Activated T-cell treated with anti-CD3 and anti-CD28 coated beads, Interleukin-2, amount 50 U/mL, for 72 hours (primary cell): ENCODE measurements at places on chromosomes 2 and 18.

- no peak for DNase-seq
These were observed 1248.9 kb upstream of the CHAC2 start for GRCh38 chr2:52518678-52519077.

- no peak for DNase-seq
These were observed 76.7 kb upstream of the CHAC2 start for GRCh38 chr2:53690876-53691275.

- no peak for DNase-seq
These were observed 317.0 kb upstream of the MMADHC start for GRCh38 chr2:149904352-149905175.

DNA sequence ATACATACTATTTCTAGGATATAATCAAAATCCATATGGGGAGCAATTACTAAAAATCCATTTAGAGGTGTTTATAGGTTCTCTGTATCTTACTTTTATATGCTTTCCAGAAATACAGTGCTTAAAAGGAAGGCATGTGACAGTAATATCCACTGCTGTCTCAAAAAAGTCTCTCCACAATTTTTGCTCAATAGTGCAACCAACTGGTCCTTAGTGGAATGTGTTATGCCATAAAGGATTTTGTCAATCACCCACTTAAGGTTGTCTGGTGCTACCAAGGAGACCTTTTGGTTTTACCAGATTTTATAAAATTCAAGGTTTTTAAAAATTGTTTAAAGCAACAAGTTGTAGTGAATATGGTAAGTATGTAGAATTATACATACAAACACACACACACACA, 328.5 kb upstream of the DSEL start:
- DNase-seq: no peak

DNA sequence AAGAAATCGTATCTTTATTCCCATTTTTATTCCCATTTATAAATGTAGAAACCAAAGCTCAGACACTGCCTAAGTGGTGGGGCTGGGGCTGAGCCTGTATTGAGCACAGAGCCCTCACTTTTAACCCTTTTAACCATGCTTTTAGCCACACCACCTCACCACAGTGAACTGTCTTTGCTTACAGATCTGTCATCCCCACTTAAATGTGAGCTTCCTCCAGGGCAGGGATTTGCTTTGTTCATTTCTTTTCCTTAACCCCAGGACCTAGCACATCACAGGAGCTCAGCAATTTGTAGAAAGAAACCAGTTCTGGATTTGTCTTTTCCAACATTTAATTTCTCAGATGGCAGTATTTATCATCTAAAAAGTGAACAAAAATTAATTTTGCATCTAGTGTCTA, 2.2 kb downstream of the BOD1L2 start:
- DNase-seq: no peak

GRCh38 chr2:9076210-9076609, 72.7 kb upstream of the MBOAT2 start:
- no peak for DNase-seq

GRCh38 chr2:196924051-196924450, 2.5 kb downstream of the PGAP1 start:
- DNase-seq: no peak

- DNase-seq: no peak
These were observed 155.2 kb downstream of the TWIST2 start for GRCh38 chr2:239002954-239003623.

- DNase-seq: no peak
These were observed 207.6 kb upstream of the CCDC150 start for GRCh38 chr2:196431957-196432356.

DNA sequence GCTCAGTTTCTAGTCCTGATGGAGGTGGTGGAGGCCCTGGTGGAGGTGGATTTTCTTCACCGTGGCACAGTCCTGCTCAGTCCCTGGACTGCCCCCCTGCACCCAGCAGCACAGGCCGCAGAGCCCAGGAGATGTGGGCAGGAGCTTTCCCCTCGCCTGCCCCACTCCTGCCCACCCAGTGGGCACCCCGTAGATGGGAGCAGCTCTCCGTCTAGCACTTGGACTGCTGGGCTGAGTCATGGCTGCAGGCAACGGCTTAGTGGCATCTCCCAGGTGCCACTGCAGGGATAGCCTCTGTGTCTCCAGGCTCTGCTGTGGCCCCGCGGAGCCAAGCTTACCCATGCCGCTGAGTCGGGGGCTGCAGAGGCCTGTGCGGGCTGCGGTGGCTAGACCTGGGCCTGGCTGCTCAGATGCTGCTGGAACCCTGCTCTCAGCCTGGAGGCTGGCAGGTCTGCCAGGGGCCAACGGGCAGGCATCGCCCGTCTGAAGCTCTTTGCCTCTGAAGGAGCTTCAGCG, 92.3 kb upstream of the CTDP1 start:
- no peak for DNase-seq

GRCh38 chr2:16148632-16149348, 208.4 kb downstream of the MYCN start:
- DNase-seq: no peak

DNA sequence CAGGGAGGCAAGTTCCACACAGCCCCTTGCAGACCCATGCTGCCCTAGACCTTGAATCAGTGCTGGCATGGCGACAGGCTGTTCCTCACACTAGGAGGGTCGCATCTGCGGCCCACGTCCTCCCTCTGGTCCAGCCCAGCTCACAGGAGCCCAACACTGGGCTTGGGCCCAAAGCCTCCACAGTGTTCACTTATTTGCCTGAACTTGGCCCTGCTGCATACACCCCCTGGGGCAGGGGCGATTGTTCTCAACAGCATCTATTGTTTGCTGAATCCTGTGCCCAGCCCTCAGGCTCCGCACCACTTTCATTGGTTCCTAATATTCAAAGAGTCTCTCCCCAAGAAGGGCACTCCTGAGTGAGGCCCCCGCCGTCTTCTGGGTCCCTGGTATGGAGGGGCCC, 90.7 kb downstream of the ZBTB7C start:
- no peak for DNase-seq

DNA sequence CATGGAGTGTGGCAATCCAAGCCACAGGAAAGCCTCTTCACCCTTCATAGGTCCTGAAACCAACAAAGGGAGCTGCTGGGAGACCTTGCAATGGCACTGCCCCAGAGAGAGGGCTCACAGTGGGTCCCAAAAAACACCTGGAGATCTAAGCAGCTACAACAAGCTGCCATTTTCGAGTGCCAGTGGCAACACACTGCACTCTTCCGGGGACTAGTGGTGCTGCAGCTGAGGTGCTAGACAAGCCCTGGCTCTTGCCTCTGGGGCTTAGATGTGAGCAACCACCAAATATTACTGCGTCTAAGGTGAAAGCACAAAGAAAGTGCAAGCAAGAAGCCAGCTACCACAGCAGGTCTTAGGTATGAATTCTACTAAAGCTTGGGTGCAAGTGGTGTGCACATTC, 192.9 kb downstream of the NOL4 start:
- no peak for DNase-seq

- no peak for DNase-seq
These were observed 78.4 kb upstream of the AQP4 start for GRCh38 chr18:26943906-26944305.

GRCh38 chr18:63775166-63775730, at the start of gene SERPINB7:
Gene SERPINB7, plus strand, starts transcription at chr18:63775418. Its CDS starts 6,955 bp downstream, at chr18:63782373.
- no peak for DNase-seq

DNA sequence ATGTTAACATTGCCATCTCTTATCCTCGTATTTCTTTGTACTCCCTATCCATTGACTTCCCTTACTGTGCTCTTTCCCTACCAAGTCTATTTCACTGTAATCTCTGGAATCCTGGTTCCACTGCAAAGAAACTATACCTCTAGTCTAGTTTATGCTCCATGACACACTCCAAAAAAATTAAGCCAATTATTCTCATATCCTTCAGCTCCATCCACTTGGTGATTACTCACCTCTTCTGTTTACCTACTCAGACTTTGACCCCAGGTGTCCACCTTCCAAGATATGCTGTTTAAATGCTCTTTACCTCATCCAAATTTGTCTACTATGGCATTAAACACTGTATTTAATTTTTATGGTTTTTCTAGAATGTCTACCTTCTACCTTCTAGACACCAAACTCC, 137.9 kb downstream of the ATAD2B start:
- DNase-seq: no peak

GRCh38 chr2:190698895-190699294, 50.0 kb downstream of the NAB1 start:
- no peak for DNase-seq

DNA sequence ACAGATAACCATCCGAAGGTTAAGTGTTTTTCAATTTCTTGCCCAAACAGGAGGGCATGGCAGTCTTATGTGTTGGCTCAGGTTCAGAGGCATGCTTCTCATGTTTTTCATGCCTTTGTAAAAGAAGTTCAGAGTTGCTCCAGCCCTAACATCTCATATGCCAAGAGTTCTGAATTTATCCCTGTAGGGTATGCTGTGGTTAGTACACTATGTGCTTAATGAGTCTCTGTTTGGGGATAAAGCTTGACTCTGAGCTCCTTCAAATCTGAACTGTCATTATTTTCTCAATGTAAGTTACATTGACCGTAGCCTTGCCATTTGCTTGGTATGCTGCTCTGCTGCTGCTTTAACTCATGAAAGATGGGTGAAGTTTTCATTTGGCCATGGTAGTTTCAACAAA, 67.9 kb upstream of the PNPT1 start:
- no peak for DNase-seq

DNA sequence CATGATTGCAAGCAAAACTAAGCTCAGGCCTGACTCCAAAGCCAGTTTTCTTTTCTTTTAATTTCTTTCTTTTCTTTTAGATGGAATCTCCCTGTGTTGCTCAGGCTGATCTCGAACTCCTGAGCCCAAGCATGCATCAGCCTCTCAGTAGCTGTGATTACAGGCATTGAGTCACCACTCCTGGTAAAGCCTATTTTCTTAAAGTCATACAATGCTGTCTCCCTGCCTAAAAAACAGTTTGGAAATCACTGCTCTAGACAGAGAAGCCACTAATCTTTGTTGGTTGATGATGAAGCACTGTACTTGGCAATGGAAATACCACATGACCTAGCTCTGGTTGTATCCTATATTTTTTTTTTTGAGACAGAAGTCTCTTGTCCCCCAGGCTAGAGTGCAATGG, 33.1 kb upstream of the ZNF532 start:
- no peak for DNase-seq

DNA sequence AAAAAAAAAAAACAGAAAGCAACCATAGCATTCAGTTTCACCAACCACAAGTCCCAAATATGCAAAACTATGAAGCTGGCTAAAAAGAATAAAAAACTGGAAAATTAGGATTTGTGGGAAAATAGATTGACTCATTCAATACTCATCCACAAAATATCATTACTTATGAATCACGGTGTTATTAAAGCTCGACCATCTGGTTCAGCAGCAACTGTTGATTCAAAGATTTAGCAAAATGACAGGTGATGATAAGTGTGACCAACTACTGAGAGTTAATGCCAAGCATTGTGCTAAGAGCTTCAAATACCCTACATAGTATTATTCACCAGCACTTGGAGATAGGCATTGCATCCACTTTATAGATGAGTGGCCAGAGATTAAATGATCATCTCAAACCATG, 26.2 kb upstream of the XDH start:
- no peak for DNase-seq

DNA sequence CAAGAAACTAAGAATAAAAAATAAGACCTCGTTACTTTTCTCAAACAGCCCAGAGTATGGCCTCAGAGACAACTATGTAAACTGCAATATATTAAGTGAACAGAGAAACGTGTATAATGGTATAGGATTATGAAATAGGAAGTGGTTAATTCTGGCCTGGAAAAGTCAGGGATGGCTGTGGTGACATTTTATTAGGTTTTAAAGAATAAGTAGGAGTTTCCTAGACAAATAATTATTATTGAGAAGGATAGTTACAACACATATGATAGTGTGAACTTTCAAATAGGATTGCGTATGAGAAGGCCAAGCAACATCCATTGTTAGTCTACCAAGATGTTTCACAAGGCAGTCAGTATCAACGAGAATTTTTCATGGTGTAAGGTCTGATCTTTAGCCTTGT, 244.1 kb downstream of the LPIN1 start:
- DNase-seq: no peak

- no peak for DNase-seq
These were observed 85.6 kb downstream of the SS18 start for GRCh38 chr18:26004832-26005231.

DNA sequence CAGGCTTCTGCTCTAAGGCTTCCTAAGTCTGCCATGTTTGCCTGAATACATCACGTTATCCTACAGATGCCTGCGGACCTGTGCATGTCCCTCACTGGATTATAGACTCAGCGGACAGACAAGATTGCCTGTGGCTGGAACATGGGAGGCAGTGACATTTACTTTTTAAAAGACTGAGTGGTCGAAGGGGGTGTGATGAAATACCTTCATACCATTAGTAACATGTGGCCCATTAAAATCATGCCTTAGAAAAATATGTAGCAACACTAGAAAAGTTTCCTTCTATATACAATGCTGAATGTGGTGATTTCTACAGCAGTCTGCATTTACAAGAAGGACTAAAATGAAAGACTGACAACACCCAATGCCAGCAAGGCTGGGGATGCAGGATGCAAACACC, 154.4 kb downstream of the ASB1 start:
- no peak for DNase-seq

GRCh38 chr2:238313991-238314350, 6.3 kb upstream of the TRAF3IP1 start:
- DNase-seq: no peak

- DNase-seq: no peak
These were observed 4.3 kb upstream of the TFCP2L1 start for GRCh38 chr2:121289271-121289670.

GRCh38 chr2:1809726-1810125, 65.4 kb upstream of the PXDN start:
- no peak for DNase-seq

DNA sequence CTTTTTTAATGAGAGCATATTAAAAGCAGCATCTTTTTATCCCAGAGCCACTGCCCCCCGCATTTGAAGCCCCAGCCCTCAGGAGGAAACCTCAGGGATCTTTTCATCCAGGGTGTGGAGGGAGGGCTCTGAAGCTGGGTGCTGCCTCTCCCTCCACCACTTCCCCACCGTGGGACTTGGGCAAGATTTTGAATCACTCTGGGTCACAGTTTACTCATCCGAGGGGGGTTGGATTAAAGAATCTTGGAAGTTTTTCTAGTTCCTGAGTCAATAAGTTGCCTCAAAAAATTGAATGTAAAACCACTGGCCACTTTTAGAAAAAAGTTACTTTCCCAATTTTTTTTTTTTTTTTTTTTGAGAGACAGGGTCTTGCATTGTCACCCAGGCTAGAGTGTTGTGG, 62.0 kb upstream of the ANKRD44 start:
- DNase-seq: no peak

DNA sequence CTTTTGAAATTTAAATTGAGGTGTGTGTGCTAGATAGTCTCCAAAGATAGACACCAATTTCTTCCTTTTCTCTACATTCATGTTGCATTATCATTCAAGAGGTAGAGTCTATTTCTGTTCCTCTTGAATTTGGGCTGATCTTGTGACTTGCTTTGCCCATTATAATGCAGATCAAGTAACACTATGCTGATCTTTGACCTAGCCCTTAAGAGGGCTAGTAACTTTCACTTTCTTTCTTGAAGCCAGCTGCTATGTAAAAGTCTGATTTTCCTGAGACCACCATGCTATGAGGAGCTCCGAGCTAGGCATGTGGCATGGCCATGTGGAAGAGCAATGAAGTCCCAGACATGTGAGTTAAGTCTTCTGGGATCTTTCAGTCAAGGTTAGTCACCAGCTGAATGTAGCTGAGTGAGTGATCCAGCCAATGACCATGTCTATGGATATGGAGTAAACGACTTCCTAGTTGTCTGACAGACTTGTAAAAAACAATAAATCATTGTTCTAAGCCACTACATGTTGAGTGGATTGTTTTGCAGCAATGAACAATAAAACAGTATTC, 189.4 kb upstream of the CWC22 start:
- DNase-seq: no peak
